ENCODE measurements at places on chromosomes 3 and 15. TPM values are rescaled to one million over a fixed set of nuclear protein-coding genes. Genes with fewer than 3 reads are reported as not detected.

- no peak for DNase-seq
These were observed 31.6 kb upstream of the OR5H6 start for GRCh38 chr3:98232489-98232888.

CPLX3 gene
- total RNA-seq = 3.6 TPM

GRCh38 chr3:167114619-167115018 lies 265.5 kb downstream of the ZBBX start:
- DNase-seq = peak; percentile 16

DNA sequence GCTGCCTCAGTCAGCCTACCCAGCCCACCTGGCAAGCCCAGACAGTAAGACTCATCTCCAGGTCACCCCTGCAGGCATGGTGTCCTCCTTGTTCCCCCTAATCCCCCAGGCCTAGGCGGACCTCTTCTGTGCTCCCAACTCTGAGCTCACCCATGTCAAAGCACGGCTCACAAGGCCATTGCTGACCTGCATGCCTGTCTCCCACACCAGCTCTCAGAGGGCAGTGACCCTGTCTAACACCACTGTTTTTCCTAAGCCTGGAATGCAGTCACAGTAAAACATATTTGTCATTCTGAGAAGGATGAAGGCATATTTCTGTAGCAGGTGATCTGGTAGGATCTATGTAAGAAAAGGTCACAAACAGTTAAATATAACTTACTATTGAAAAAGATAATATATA lies 110.3 kb upstream of the HACD2 start:
- DNase-seq = no peak

- no peak for DNase-seq
These were observed 151.0 kb upstream of the LRTM1 start for GRCh38 chr3:55078876-55079275.

ECE2 gene
- not detected for total RNA-seq

- no peak for DNase-seq
These were observed 1033.9 kb upstream of the NR2F2 start for GRCh38 chr15:95296643-95297042.

DNA sequence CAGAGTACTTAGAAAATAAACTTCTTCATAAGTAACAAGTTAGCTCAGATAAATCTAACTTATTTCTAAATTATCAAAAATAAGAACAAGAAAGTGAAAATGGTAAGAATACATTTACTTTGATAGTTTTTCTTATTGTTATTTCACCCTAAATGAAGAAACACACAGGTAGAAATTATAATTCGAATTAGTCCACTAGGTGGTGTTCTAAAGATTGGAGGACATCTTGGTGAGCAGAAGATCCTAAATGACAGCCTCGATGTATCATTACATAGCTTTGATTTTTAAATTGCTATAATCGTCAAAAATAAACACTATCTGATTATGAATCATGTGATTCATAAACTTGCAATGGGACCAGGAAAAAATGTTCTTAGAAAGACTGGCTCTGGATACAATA lies 280.8 kb upstream of the UBE2E2 start:
- no peak for DNase-seq

- DNase-seq = peak; percentile 69
These were observed 159.2 kb upstream of the SLCO3A1 start for GRCh38 chr15:91694131-91694830.

STAB1 gene
- total RNA-seq = 74.7 TPM

- peak; percentile 66 for DNase-seq
These were observed 23.4 kb upstream of the SLC2A2 start for GRCh38 chr3:171049861-171050444.

EDEM1 gene
- total RNA-seq = 7.4 TPM

SPPL2A gene
- total RNA-seq = 87.5 TPM

SLTM gene
- total RNA-seq = 45.0 TPM

DNA sequence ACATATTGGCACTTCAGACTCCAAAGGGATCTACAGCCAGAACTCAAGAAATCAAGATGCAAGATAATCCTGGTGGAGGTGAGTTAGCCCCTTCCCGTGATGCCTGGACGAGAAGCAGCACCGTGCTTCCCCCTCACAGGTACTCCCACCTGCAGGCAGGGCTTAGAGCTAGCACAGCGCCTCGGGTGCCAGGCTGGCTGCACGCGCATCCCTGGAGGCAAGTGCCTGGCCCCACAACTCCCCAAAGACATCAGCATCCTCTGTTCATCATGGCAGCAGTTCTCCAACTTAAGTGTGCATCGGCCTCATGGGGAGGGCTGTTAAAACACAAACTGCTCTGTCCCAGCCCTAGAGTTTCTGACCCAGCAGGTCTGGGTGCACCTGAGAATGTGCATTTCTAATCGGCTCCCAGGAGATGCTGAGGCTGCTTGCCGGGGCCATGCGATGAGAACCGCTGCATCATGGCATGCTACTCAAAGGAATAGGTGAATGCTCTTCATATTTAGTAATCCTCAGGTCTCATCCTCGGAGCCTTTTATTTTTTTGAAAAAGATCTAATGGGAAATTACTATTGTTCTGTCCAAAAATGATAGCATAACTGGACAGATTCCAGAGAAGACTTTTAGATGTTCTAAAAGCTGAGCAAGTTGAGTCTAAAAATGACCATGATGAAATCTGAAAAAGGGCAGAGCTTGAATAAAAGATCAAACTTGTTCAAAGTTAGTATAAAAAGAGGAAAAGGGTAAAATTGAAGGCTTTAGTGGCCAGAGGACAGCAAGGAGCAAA lies 244.2 kb downstream of the ADAMTS17 start:
- no peak for DNase-seq

DNA sequence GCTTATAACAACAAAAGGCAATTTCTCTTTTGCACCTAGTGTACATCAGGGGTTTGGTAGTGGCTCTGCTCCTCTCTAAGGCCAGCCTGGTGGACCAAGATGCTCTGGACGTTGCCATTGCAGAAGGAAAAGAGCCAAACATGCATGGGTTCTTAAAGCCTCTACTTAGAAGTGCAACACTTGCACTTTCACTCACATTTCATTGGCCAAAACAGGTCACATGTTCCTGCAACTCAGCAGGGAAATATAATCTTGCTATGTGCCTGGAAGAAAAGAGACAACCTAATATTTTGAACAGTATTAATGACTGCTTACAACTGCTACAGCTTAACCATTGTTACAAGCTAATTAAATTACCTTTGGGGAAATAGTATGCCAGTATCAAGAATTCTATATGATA lies 182.9 kb downstream of the IL5RA start:
- no peak for DNase-seq

DNA sequence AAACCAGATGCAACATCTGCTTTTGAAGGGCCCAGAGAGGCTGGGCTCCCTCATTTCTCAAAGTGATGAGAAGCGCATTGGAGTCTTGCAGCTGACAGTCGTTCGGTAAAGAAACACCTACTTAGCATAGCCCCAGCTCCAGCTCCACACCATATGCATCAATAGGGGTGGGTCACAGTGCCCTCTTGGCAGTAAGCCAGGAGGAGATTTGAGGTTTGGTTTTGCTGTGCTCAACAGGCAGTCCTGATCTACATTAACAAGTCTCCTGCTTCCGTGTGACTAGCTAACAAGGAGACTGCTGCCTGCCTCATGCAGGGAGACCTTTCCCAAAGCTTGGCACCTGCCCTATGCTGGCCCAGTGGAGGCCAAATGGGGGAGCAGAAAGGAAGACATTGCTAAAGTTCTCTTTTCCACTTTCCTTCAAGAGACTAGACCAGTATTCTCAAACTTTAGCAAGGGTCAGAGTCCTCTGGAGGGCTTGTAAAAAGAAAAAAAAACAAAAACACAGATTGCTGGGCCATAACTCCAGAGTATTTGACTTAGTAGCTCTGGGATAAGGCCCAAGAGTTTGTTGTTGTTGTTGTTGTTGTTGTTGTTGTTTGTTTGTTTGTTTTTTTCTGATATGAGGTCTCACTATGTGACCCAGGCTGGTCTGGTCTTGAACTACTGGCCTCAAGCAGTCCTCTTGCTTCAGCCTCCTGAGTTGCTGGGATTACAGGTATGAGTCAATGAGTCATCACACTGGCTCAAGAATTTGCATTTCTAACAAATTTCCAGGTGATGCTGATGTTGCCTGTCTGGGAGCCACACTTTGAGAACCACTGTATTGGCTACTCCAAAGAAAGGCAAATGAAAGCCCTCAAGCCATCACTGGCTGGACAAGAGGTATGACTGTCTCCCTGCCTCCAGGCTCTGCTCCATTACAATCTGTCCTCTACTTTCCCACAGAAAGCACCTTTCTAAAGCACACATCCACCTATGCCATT lies 294.9 kb downstream of the RORA start:
- DNase-seq = no peak

SERINC4 gene
- 0.19 TPM for total RNA-seq

- no peak for DNase-seq
These were observed 29.9 kb upstream of the RAB11A start for GRCh38 chr15:65839354-65839901.

DNA sequence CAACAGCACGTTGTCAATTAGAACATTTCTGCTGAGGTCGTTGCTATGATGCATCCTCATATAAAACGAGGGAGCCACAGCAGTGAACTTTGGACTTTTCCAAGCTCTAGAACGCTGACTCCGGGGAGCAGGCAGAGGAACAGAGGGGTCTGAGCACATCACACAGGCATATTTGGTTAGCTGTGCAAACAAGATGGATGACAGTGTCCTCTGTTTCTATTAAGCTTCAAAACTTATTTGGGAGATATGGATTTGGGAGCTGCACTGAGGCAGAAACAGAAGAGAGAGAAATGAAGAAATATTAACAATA lies 278.0 kb upstream of the TBL1XR1 start:
- DNase-seq = no peak

- no peak for DNase-seq
These were observed 468.6 kb upstream of the AGTR1 start for GRCh38 chr3:148229107-148229506.

- DNase-seq = peak; percentile 41
These were observed 7.1 kb upstream of the FMN1 start for GRCh38 chr15:33201491-33202231.

DNA sequence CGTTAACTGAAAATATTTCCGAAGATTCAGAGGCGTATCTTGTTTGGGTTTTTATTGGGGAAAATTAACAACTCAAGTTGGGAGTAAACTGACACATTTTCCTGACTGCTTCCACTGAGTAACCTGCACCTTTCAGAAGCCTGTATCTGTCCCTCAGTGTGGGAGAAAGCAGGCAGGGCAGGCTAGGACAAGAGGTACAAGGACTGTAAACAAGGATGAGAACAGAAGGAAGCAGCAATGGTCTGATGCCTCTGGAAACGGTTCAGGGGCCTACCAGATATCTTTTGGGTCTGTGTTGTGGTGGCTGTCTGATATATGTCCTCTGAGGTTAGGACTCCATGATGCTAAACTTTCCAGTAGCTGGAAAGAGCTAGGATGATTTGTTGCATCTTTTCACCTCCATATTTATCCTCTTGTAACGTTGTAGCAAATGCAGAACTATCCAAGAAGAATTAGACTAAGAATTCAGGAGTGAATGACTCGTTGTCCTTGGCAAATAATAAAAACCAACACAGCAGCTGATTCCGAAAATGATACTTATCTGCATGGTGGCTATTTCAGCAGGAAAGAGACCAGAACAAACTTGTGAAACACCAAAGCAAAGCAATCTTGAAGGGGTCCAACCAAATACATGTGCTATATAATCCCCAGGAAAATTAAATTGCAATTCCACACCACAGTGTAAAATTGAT lies 195.9 kb upstream of the ICE2 start:
- no peak for DNase-seq

GRCh38 chr3:101809178-101810021 lies 30.4 kb downstream of the NXPE3 start:
- no peak for DNase-seq

GRCh38 chr3:49602049-49602554 lies 47.8 kb downstream of the BSN start:
- DNase-seq = no peak

DNA sequence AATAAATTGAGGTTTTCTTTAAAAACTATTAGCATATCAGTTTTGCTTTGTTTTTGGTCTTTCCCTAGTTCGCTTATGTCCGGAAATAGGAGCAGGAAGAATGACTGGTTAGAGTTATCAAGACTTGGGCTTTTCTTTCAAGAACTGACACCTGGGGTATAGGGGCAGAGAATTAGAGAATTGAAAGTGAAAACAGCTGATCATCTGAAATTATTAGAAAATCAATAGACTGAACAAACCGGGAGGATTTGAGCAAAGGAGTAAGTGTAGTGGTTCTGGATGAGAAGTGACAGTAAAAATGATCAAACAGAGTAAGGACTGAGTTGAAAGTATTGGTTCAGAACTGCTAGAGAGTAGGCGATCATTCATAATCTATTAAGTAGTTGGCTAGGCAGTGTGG lies 6.0 kb downstream of the MINDY2 start:
- no peak for DNase-seq

GRCh38 chr3:64971602-64972001 lies 283.8 kb upstream of the ADAMTS9 start:
- no peak for DNase-seq

HCLS1 gene
- total RNA-seq = 9.6 TPM

DNA sequence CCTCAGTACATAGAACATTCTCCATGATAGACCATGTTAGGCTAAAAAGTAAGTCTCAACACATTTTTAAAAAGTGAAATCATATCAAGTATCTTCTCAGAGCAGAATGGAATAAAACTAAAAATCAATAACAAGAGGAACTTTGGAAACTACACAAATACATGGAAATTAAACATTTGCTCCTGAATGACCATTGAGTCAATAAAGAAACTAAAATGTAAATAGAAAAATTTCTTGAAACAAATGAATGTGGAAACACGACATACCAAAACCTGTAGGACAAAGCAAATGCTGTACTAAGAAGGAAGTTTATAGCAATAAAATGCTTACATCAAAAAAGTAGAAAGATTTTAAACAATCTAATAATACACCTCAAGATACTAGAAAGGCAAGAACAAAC lies 33.6 kb downstream of the NEK10 start:
- DNase-seq = no peak

GRCh38 chr3:13491206-13491974 lies 11.3 kb downstream of the HDAC11 start:
- DNase-seq = peak; percentile 8

DNA sequence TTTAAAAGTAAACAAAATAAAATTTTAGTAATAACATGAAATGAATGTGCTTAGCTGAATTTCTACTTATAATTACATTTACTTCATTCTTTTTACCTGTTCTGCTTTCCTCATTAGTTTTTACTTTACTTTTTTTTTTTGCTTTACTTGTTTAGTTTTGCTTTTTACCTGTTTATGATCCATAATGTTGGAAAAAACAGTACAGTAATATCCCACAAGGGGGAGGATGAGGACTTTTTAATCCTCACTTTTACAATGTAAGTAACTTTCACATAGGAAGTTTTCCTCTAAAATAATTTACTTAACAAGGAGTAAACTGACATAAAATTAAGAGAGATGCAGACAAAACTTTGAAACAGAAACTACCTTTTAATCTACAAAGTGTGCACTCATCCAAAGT lies 268.7 kb downstream of the TBC1D5 start:
- no peak for DNase-seq

- no peak for DNase-seq
These were observed 60.8 kb upstream of the ARHGEF26 start for GRCh38 chr3:154060238-154061000.
